ENCODE measurements at places on chromosomes 12 and 14. TPM values are rescaled to one million over a fixed set of nuclear protein-coding genes. Genes with fewer than 3 reads are reported as not detected.

Gene VRTN
- not detected for total RNA-seq

Gene LMNTD1
- not detected for total RNA-seq

Gene PRB2
- not detected for total RNA-seq

Gene PPP4R4
- total RNA-seq, result 19.8 TPM

Gene COQ5
- total RNA-seq, result 59.8 TPM

GRCh38 chr14:102590667-102591099, 1.8 kb upstream of the RCOR1 start:
- H3K4me3 ChIP-seq, result peak overlapping the region; percentile 93
- H3K4me1 ChIP-seq, result peaks cover 56% of the 10 kb centered on the region
- DNase-seq, result peak; percentile 84
- H3K36me3 ChIP-seq, result no peaks in the 10 kb centered on the region
- H3K27ac ChIP-seq, result peak overlapping the region; percentile 99
- H3K27me3 ChIP-seq, result no peaks in the 10 kb centered on the region

- H3K4me1 ChIP-seq, result no peaks in the 10 kb centered on the region
- H3K27me3 ChIP-seq, result no peaks in the 10 kb centered on the region
- DNase-seq, result no peak
- no peaks in the 10 kb centered on the region for H3K36me3 ChIP-seq
These were observed 37.8 kb downstream of the MARK3 start for GRCh38 chr14:103423050-103423461.

DNA sequence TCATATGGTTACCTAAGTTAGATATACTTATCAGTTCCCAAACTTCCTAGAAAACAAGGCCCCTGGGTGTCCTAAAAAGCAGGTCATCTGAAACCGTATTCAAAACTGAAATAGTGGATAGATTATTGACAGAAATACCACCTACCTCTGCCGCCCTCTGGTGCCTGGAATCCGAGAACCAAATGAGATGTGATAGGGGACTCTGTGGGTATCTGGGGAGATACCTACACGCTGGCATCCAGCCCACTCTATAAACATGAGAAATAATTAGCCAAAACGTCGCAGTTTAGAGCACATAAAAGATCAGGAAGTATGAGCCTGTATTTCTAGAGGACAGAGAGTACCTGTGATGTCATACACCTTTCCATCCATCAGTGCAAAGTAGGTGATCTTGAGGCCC, 4.4 kb downstream of the ORMDL2 start:
- H3K4me3 ChIP-seq, result no peak overlapping the region
- H3K4me1 ChIP-seq, result peaks cover 67% of the 10 kb centered on the region
- H3K36me3 ChIP-seq, result peaks cover 22% of the 10 kb centered on the region
- no peaks in the 10 kb centered on the region for H3K27me3 ChIP-seq

- H3K4me3 ChIP-seq, result no peak overlapping the region
- H3K36me3 ChIP-seq, result no peaks in the 10 kb centered on the region
These were observed 61.6 kb upstream of the DAAM1 start for GRCh38 chr14:59126714-59127436.
